Testis (tissue), 5 donors: ENCODE measurements at places on chromosomes 5 and 9. TPM values are rescaled to one million over a fixed set of nuclear protein-coding genes. Genes with fewer than 3 reads are reported as not detected.

The DTWD2 gene
- polyA plus RNA-seq: 5.8 TPM

GRCh38 chr9:108073823-108074222 is 584.3 kb upstream of the KLF4 start:
- no peaks in the 10 kb centered on the region for H3K36me3 ChIP-seq
- H3K4me1 ChIP-seq: no peaks in the 10 kb centered on the region
- H3K27me3 ChIP-seq: no peaks in the 10 kb centered on the region
- no peak for DNase-seq
- no peak overlapping the region for H3K4me3 ChIP-seq

The RNF208 gene
- 7.7 TPM for polyA plus RNA-seq

The IL9 gene
- not detected for polyA plus RNA-seq

The ALDOB gene
- 1.9 TPM for polyA plus RNA-seq

DNA sequence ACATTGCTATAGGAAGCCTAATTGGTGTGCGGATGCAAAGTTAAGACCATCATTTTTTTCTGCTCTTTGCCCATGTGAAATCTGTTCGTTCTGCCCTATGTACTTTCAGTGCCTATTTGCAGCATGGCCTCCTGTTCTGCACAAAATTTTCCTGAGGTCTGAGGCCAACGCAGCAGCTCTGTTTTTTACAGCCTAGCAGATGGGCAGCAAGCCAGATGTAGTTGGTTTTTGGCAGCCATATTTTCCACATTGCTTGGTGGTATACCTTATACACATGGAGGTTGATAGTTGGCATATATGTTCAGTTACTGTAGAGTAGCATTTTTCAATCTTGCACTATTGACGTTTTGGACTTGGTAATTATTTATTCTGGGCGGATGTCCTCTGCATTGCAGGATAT is 133.5 kb upstream of the MRPS30 start:
- no peak for DNase-seq
- no peaks in the 10 kb centered on the region for H3K27me3 ChIP-seq
- no peak overlapping the region for H3K4me3 ChIP-seq
- H3K27ac ChIP-seq: no peak overlapping the region
- no peaks in the 10 kb centered on the region for H3K36me3 ChIP-seq
- H3K4me1 ChIP-seq: no peaks in the 10 kb centered on the region

DNA sequence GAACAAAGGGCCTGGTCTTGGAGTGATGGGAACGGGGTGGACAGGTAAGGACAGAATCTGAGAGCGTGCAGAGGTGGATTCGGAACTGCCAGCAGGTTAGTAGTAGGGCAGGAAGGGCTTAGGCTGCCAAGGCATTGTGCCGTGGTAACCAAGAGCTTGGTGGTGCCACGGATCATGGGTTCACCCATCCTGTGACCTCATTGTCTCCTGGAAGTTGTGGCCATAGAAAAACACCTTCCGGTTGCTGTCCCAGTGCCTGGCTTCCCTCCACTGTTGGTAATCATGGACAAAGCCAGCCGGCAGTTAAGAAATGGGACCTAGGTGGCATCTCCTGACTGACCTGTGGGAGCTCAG is 42.5 kb upstream of the CFAP157 start:
- H3K4me1 ChIP-seq: no peaks in the 10 kb centered on the region
- no peaks in the 10 kb centered on the region for H3K36me3 ChIP-seq
- H3K27ac ChIP-seq: no peak overlapping the region
- no peak for DNase-seq
- no peak overlapping the region for H3K4me3 ChIP-seq
- no peaks in the 10 kb centered on the region for H3K27me3 ChIP-seq

GRCh38 chr9:78101247-78101646 is 69.6 kb upstream of the GNAQ start:
- no peaks in the 10 kb centered on the region for H3K4me1 ChIP-seq
- no peak overlapping the region for H3K4me3 ChIP-seq
- no peaks in the 10 kb centered on the region for H3K36me3 ChIP-seq
